ENCODE measurements at places on chromosomes 6 and 20.

DNA sequence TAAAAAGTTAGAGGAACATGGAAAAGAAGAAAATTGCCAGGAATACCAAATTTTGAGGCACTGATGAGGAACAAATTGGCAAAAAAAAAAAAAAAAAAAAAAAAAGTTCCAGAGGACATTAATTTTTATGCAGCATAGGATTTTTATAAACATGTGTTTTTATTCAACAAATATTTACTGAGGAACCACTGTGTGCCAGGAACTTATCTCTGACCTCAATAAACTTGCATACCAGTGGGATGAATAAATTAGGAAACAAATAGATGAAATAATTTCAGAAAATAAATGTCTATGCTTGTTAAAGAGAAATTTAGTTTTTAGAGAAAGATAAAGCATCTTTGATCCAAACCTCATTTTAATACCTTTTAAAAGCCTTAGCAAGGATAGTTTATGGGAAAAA is 175.1 kb downstream of the PDE10A start:
- DNase-seq, result no peak

- no peak for DNase-seq
These were observed 57.8 kb downstream of the POPDC3 start for GRCh38 chr6:105121981-105122380.

- no peak for DNase-seq
These were observed 12.1 kb upstream of the AHCY start for GRCh38 chr20:34315236-34315635.

DNA sequence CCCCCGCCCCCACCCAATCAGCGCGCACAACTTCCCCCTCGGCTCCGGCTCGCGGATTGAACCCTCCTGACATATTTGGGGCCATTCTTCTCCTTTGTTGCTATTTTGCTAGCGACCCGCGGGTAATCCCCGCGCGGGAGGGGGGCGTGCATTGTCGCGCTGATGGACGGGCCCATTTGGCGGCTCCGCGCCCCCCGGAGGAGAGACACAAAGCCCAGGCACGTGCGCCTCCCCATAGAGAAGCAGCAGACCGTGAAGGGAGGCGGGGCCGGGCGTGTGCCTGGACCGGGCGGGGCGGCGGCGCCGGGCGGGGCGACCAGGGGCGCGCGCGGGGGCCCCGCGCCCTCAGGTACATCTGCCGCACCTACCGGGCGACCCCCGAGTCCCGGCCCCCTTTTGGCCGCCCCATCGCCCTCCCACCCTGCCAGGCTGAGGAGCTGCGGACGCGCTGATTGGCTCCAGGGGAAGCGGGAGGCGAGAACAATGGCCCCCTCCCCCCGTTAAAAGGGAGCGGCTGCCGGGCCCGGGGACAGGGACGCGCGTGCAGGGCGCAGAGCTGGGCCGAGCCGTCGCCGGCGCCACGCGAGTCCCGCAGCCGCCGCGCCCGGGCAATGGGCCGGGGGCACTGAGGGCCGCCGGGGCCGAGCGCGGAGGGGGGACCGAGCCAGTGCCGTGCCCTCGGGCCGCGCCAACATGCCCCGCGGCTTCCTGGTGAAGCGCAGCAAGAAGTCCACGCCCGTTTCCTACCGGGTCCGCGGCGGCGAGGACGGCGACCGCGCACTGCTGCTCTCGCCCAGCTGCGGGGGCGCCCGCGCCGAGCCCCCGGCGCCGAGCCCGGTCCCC is at the start of gene INSM1:
Gene INSM1, plus strand, starts transcription at position 530 of the 843 bp plus-strand sequence. Its CDS starts 164 bp downstream, at position 694.
- no peak for DNase-seq

- no peak for DNase-seq
These were observed 65.9 kb downstream of the FAM135A start for GRCh38 chr6:70479236-70479635.

GRCh38 chr6:40285535-40285934 is 301.6 kb downstream of the LRFN2 start:
- no peak for DNase-seq

- DNase-seq, result peak; percentile 77
These were observed 137.0 kb upstream of the STMND1 start for GRCh38 chr6:16964553-16965499.

DNA sequence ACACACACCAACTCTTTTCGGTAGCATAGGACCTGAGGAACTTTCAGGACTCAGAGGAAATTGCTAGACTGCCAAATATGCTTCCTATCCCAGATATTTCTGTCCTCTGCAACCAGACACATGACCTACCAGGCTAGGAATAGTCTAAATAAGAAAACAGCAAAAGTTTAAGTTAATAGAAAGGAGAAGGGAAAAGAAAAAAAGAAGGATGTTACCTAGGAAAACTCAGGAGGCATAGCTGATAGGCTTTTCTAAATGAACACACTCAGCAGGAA is 74.6 kb downstream of the MAP3K5 start:
- DNase-seq, result no peak

- DNase-seq, result no peak
These were observed 6.7 kb upstream of the CDKN1A start for GRCh38 chr6:36671687-36672375.

DNA sequence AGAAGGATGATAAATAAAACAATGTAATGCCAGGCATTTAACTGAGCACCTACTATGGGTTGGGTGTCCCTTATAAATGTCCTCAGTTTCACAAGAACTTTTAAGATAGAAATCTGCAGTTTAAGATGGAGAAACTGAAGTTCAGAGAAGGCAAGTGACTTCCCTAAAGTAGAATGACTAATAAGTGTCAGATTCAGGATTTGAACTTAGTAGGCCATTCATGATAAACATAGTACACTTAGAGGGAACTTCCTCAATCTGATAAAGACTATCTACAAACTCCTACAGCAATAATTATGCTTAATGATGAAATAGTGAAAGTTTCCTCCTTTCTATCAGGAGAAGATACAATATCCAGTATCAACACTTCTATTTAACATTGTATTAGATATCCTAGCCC is 43.9 kb downstream of the NCR2 start:
- no peak for DNase-seq

DNA sequence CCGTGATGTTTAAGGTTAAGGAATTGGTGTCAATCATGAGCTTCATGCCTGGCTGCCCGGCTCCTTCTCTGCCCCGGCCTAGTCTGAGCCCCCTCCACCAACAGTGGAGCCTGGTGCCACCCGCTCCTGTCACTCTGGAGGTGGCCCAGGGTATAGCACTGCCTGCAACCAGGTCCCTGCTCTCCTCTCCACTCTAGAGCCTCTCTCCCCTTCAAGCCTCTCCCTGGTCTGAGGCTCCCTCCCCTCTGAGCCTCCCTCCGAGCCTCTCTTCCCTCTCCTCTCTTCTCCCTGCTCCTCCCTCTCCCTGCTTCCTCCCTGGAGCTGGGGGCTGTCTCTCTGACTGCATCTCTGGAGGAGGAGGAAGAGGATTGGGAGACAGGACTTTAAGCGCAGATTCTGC is 31.3 kb upstream of the MRGBP start:
- DNase-seq, result no peak

GRCh38 chr6:37202788-37203491 is 33.0 kb downstream of the PIM1 start:
- DNase-seq, result no peak

GRCh38 chr6:139369568-139370282 is 4.7 kb downstream of the CITED2 start:
- no peak for DNase-seq

- no peak for DNase-seq
These were observed 75.9 kb upstream of the RGS17 start for GRCh38 chr6:153207006-153207405.

- DNase-seq, result no peak
These were observed 364.3 kb upstream of the HS3ST5 start for GRCh38 chr6:114707081-114707620.

- DNase-seq, result no peak
These were observed 80.7 kb downstream of the TBC1D7 start for GRCh38 chr6:13247627-13248026.

DNA sequence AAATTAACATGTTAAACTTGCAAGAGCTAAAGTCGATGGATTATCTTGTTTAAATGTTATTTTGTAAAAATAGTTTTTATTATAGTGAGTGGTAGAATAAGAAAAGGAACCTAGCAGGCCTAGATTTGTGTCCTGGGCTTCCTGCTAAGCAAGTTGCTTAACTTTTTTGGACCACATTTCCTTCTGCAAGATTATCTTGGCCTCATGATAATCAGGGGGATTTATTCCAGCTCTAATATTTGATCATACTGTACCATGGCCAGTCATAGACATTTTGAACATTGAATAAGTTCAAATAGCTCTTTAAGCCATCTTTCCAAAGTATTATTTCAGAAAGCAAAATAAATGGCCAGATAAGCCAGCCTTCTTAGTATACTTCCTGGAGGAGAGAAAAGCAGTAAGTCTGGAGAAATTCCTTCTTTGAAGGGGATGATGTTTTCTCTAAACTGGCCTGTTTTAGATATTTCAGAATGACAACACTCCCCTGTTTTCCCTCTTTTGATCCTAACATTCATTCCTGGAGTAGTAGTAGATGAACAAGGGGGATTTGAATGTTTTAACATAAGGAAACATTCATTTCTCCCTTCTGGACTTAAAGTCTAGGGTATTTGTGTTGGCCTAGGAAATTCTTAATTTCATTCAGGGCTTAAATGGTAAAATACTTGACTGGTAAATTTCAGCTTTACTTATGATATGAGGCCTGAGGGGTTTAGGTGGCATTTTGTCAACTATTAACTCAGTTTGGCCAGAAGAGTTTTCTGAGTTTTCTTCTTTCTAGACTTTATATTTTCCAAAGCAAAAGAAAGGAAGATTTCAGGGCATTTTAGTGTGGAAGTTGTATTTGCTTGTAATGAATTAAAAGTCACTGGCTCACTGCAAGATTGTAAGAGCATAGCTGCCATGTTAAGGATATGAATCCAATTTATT is 108.8 kb upstream of the SCGN start:
- no peak for DNase-seq

- no peak for DNase-seq
These were observed 731 bp downstream of the TUBB2B start for GRCh38 chr6:3226481-3227362.

DNA sequence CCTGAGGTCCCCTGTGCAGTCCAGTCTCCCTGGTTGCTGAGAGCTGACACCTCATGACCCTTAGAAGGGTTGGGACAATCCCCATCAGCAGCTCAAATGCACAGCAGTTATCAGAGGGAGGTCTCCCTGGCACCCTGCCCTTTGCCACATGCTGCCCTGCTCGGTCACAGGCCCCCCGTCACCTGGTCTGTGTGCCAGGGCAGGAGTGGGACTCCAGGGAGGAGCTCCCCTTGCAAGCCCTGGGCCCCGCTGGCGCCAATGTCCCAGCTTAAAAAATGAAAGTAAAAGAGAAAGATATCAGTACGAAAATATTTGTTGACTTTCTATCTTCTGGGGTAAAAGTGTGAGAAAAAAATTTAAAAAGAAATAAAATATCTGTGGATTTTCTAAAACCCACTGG is 68.1 kb upstream of the SLC22A16 start:
- DNase-seq, result no peak

GRCh38 chr6:15783484-15783883 is 120.7 kb upstream of the DTNBP1 start:
- DNase-seq, result no peak

- DNase-seq, result no peak
These were observed 1760.2 kb upstream of the DEFB115 start for GRCh38 chr20:29497261-29497671.

DNA sequence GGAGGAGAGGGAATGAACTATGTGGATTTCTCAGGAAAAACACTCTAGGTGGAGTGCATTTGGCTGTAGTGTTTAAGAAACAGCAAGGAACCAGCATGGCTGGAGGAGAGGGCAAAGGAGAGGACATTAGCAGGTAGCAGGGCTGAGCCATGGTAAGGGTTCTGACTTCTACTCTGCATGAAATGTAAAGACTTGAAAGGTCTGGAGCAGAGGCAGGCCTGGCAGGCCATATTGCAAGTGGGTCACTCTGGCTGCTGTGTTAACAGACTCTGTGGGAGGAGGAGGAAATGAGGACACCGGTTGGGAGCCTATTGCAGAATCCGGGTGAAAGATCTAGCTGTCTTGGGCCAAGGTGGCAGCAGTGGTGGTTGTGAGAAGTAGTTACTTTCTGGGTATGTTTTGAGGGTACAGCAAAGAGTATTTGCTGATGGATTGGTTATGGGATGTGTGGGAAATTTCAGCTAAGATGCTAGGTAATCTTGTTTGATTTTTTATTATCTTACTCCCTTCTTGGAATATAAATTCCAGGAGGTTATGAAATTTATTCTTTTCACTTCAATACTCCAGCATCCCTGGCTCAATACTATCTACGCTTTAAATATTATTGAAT is 115.9 kb upstream of the BCLAF1 start:
- no peak for DNase-seq

GRCh38 chr6:18241208-18242038 is 22.9 kb downstream of the DEK start:
- no peak for DNase-seq

GRCh38 chr20:54933212-54933904 is 458.0 kb downstream of the DOK5 start:
- no peak for DNase-seq

DNA sequence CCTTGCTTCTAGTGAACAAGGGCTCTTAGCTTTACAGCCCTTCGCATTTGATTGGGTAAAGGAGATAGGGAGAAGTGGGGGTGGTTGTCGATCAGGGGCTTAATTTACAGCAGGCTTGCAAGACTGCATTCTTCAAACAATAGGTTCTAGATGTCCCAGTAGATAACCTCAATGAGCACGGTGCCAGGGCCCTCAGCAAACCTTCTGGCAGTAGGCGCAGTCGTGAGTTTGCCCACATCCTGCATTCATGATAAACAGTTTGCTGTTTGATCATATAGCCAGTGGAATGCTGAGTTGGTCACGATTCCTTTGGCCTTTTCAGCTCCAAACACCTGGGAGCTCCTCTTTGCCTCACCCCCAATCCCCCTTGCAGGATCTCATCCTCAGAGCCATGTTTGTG is 27.5 kb downstream of the SUN5 start:
- DNase-seq, result no peak

DNA sequence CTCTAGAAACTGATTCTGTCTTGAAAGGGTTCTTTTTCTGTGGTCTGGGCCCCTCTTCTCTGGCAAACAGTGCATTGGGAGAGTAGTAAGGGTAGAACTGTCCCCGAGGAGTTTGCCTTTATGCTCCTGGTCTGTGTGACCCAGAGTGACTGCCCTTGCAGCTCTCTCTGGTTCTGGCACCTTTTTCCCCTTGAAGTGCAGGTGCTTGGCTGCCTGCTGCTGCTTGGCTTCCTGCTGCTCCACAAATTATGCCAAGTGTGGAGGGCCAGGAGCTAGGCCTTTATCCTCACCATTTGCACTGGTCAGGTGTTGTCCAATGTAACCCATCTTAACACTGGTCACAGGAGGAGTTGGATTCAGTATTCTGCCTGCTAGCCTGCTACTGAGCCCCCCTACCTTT is 11.2 kb downstream of the KIZ start:
- no peak for DNase-seq

GRCh38 chr20:17620371-17621228 is 50.7 kb downstream of the DSTN start:
- DNase-seq, result no peak

- DNase-seq, result no peak
These were observed 19.5 kb upstream of the NPEPL1 start for GRCh38 chr20:58673119-58673518.

GRCh38 chr6:79717989-79718388 is 86.9 kb downstream of the SH3BGRL2 start:
- DNase-seq, result no peak

GRCh38 chr20:16701296-16701695 is 28.5 kb upstream of the SNRPB2 start:
- DNase-seq, result no peak

- DNase-seq, result no peak
These were observed 199.1 kb upstream of the BTBD3 start for GRCh38 chr20:11718474-11719094.

- no peak for DNase-seq
These were observed 46.1 kb downstream of the TBX18 start for GRCh38 chr6:84718038-84718955.
